ENCODE measurements at places on chromosomes 7 and 10.
A peak's percentile ranks its signal among the peaks of the same experiment; 100 is the strongest.

- no peak for DNase-seq
Measured at GRCh38 chr7:11486271-11486670, 345.7 kb downstream of the THSD7A start.

GRCh38 chr7:29224726-29225125 lies 30.2 kb downstream of the CHN2 start:
- DNase-seq: no peak

DNA sequence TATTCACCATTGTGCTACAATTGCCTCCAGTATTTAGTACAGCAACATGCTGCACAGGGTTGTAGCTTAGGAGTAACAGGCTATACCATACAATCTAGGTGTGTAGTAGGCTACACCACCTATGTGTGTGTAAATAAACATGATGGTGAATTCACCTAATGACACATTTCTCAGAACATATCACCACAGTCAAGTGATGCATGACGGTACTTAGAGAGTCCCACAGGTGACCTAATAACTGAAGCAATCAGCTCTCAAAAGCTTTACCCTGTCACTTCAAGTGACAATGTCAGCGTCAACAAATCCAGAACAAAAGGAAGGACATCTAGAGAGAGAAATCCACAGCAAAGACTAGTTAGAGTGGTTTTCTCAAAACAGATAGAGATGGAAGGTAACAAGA lies 38.8 kb downstream of the CCNJ start:
- DNase-seq: no peak

DNA sequence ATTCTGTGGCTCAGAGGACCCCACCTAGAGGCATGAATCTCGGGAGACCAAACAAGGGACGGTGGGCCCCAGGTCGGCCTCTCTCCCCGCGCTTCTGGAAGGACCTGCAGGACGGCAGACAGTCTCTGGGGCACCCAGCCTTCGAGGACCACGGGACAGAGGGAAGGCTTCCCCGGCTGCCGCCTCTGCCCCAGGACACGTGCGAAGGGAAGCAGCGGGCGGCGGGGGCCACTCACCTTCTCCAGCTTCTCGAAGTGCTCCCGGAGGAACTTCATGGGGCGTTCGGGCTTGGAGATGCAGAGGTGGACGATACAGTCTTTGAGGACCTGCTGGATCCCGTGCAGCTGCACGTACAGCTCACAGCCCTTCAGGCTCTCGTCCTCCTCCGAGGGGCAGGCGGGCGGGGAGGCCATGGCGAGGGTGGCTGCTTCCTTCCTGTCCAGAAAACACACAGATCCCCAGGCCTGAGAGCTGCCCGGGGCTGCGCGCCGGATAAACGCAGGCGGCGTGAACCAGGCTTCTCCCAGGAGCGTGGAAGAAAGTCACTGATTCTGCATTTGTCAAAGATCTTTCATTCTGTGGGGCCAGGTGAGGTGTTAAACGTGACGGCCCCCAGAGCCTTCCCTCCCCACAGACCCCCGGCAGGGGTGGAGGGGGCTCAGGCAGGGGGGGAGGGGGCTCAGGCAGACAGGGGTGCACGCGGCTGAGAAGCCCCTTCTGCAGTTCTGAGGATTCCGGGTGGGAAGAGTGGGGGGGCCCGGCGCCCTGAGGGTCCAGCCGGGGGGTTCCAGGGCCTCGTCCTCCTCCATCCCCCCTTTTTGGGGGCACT lies 15.2 kb upstream of the DNAAF5 start:
- no peak for DNase-seq

- DNase-seq: no peak
Measured at GRCh38 chr10:133087679-133088178, at the start of gene ADGRA1. ADGRA1 (plus strand) TSS chr10:133087924; CDS start chr10:133088910, 986 bp downstream.

DNA sequence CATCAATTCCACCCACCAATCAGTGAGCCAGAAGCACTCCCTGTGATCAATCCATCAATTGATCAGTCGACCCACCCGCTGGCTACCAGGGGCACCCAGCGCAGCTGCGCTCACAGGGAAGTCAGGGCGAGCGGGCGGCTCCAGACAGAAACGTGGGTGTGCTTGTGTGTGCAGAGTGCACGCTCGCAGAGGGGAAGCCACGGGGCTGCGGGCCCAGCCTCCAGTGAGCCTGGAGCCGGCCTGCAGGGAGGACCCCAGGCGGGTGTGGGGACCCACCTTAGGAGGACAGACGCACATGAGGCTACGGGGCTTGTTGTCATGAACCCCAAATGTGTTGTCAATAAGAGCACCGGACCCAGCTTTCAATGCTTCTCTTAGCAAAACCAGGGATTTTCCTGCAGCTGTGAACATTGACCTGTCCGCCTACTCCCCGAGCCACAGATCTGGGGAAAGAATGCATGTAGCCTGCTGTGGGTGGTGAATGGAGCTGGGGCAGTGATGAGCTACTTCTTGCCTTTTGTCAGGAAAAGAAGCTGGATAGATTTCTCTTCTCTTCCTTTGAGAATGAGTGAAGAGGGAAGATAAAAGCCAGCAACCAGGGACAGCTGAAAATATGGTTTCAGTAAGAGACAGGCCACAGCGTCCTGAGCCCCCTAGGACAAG lies 497.8 kb downstream of the DNAJB6 start:
- no peak for DNase-seq

DNA sequence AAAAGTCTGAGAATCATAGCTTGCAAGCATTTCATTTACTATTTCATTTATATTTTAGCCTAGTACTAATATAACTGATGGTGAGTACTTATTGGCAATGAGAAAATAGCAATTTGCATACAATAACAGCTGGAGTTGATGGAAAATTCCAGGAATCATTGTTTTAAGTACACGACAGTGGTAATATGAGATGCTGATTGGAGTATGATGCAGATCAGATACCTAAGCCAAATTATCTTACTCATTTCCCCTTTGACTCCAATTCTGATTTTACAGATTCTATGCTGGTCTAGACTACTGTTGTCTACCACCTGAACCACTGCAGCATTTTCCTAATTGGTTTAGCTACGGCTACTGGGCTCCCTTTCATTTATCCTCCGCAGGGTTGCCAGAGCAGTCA lies 36.7 kb downstream of the GNG11 start:
- no peak for DNase-seq

DNA sequence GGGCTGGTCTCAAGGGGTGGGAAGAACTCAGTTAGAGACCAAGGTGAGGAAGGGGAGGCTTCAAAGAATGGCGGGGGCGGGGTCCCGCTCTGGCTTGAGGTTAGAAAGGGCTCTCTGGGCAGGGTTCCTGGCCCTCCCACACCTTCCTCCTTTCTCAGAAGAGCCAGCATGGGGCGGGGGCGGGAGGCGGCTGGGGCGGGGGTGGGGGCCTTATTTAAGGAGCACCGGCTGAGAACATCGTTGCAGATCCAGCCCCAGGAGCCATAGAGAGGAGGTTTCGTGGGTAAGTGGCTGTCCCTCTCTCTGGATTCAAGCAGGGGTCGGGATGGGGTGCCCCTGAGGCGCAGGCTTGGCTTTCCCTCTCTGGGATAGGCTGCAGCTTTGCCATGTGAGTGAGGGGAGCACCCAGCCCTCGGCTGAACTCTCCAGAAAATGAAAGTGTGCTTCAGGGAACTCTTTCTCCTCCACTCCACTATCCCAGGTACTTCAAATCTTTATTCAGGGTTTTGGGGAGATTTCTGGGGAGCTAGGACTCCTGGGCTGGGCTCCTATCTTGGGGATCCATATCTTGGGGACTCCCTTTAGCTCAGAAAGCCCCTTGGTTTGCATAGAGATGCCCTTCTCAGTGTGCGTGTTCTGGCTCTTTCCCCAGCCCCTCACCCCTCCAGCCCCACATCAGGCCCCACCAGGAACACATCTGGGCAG lies 3.3 kb upstream of the CUEDC2 start:
- DNase-seq: peak; percentile 81

DNA sequence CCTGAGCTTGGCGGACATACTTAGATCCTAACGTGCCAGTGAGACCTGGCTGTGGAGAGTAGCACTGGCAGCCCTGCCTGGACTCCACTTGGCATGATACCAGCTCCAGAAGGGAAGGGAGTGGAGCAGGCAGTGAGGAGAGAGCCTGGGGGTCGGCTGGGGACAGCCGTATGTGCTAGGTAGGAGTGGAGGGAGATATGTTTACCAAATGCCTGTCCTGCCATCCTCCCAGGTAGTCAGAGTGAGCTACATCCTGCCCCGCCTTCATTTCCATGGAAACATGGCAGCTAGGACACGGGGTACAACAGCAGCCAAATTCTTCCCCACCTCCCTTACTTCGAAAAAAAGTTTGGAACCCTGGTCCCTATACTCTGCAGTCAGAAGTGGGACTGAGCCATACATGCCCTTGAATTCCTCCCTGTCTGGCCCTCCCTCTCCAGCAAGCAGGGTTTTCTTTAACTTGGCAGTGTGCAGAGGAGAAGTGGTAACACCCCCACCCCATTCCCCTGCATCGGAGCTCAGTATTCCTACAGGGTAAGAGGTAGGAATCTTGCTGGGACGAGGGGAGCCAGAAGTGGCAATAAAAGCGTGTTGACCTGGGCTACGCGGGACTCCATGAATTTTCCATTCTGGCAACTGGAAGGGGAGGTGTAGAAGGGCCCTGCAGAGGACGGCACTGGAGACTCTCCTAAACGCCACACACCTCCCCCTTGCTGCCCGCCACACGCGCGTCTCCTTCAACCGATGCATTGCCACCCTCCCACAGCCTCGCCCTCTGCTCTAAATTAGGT lies 20.0 kb upstream of the SMO start:
- no peak for DNase-seq

- DNase-seq: no peak
Measured at GRCh38 chr10:538895-539294, 150.6 kb downstream of the DIP2C start.

GRCh38 chr10:60426425-60426824 lies 36.8 kb upstream of the ANK3 start:
- peak; percentile 52 for DNase-seq

GRCh38 chr10:131215776-131216175 lies 95.7 kb downstream of the TCERG1L start:
- no peak for DNase-seq

DNA sequence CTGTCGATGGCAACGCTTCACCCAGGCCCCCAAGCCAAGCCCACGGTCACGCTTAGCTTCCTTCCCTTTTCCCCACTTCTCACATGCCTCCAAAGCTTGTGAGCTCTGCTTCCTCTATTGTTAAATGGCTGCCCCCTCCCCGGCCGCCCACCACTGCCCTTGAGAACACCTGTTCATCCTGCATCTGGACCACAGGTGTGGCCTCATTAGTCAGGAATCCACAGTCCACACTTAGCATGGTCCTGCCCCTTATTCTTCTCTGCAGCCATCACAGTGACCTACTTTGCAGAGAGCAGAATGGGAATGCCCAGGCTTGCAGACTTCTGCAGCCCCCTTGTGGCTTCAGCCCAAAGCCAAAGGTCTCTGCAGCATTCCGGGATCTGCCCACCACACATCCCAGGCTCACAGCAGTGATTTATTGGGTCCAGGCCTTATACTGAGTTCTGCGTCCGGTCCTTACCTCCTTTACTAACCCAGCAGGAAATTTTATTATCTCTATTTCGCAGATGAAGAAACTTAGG lies 66.9 kb downstream of the PTPRE start:
- DNase-seq: peak; percentile 49

GRCh38 chr7:380139-380485 lies 90.1 kb downstream of the FOXL3 start:
- DNase-seq: no peak

- peak; percentile 8 for DNase-seq
Measured at GRCh38 chr10:29386342-29386999, 97.6 kb downstream of the LYZL1 start.

GRCh38 chr7:28018856-28019465 lies 161.6 kb downstream of the JAZF1 start:
- no peak for DNase-seq

GRCh38 chr10:5663692-5664427 lies 2.5 kb downstream of the ASB13 start:
- no peak for DNase-seq

DNA sequence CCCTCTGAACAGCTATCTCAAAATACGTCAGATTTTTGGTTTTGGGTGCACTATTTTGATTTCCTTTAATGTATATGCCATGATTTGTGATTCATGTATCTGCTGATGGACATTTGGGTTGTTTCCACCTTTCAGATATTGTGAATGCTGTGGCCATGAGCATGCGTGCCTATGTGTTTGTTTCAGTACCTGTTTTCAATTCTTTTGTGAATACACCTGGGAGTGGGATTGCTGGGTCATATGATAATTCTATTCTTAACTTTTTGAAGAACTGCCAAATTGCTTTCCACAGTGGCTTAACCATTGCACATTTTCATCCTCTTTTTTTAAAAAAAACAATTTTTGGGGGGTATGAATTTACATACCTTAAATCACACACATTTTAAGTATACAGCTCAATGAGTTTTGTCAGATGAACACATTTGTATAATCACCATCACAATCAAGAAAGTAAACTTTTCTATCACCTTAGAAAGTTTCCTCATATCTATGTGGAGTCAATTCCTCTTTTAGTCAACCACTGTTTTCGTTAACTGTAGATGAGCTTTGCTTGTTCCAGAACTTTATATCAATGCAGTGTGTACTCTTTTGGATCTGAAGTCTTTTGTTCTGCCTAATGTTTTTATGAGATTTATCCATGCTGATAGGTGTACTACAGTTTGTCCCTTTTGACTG lies 36.9 kb downstream of the CYP26A1 start:
- no peak for DNase-seq

GRCh38 chr10:86690231-86690630 lies 21.9 kb downstream of the LDB3 start:
- no peak for DNase-seq

- DNase-seq: no peak
Measured at GRCh38 chr10:69504576-69505250, 53.4 kb downstream of the TSPAN15 start.

GRCh38 chr7:25779002-25779546 lies 372.9 kb upstream of the NFE2L3 start:
- DNase-seq: no peak

DNA sequence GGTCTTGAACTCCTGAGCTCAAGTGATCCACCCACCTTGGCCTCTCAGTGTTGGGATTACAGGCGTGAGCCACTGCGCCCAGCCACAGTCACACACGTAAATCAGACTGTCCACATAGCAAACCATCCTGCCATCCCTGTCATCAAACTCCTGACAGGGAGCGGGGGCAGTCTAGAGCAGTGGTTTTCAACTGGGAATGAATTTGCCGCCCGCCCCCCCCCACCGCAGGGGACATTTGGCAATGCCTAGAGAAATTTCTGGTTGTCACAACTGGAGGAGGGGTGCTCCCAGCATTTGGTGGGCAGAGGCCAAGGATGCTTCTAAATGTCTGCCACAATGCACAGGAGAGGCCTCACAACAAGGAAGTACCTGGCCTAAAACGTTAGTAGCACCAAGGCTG lies 24.1 kb downstream of the CAMK2G start:
- no peak for DNase-seq

DNA sequence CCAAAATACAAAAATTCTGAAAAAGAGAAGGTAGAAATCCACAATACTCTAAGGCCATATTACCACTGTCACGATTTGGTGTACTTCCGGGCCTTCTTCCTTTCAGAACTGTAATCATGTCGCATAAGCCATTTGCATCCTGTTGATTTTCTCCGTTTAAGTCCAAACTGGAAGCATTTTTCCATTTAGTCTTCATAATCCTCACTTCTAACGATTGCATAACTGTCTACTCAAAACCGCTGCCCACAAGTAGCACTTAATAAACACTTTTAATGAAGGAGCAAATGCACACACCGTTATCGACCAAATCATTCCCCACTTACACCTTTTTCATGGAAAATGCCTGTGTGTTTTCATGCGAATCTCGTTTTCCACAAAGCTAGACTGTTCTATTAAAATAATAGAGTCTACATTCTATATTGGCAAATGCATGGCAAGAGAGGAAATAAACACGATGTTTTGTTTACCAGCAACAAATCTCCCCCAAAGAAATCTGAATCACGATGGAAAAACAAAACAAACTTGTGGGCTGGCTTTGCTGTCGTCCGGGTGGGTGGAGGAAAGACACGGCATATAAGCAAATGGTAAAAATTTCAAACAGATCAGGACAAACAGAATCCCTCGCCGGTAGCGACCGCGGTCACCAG lies 1.0 kb downstream of the ATE1 start:
- DNase-seq: peak; percentile 2
